ENCODE measurements at places on chromosomes 2 and 18.

DNA sequence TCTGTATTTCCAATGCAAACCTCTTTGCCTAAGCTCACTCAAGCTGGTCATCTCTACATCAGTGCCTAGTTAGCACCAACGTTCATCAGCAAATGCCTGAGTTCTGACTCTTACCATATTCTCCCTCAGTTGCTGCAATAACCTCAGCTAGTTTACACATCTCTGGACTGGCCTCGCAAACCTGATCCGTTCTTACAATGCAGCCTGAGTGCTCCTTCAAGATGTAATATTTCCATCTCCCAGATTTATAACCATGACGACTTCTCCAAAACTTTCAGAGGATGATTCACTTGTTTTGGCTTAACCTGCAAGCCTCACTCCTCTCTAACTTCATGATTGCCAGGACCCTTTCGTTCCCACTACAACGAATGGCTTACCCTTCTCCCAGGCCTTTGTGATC is 69.7 kb downstream of the DIPK1C start:
- no peak for DNase-seq

DNA sequence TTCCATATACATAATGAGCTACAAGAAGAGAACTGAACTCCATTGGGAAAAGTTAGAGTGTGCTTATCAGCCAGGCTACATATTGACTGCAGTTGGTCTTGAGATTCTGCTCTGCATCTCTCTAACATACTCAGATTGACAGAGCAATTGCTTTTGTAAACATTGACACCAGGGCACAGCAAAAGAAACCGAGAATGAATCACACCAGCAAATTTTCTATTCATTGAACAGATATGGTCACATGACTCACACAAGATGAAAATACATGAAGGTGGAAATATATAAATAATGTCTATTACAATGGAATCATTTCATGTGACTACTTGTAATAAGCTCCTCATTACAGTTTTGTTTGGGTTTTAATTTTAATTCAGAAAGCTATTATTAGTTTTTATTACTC is 691.9 kb upstream of the TMEFF2 start:
- DNase-seq, result no peak

DNA sequence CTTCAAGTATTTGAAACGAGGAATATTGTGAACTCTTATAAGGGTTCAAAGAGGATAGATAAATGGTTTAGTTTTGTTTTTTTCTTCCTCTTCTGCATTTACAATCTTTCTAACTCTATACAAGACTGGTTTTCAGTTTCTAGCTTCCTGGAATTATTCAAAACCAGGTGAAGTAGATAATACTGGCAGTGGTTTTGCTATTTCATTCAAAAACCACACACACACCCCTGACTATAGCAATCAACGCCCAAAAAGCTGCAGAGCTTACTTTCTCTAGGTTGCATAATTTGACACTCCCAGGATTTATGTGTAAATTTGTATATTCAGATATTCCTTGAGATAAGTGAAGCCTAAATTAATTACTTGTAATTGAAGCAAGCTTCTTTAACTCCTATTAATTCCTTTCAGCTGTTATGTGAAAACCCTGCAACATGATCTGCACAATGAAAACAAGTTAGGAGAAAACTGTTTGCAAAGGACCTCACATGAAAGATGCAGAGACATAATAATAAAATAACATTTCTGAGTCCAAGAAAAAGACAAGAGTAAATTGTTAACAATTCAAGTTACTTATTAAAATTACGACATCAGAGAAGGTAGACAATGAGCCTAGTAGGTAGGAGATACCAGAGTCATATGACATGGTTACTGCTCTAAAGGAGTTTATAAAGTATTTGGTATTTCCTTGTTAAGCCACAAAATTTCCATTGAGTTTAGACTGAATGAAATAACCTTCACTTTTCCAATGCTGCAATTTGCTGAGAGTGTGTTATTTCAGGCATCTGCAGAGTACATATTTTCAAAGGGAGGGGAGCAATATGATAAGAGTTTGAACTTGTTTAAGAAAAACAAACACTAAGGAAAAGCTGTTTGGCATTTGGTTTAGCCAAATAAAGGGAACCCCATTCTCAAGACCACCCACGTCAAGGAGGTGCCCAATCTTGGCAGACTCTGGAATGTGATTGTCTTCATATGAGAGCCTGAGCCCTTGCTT is 1.6 kb upstream of the NFE2L2 start:
- peak; percentile 59 for DNase-seq

DNA sequence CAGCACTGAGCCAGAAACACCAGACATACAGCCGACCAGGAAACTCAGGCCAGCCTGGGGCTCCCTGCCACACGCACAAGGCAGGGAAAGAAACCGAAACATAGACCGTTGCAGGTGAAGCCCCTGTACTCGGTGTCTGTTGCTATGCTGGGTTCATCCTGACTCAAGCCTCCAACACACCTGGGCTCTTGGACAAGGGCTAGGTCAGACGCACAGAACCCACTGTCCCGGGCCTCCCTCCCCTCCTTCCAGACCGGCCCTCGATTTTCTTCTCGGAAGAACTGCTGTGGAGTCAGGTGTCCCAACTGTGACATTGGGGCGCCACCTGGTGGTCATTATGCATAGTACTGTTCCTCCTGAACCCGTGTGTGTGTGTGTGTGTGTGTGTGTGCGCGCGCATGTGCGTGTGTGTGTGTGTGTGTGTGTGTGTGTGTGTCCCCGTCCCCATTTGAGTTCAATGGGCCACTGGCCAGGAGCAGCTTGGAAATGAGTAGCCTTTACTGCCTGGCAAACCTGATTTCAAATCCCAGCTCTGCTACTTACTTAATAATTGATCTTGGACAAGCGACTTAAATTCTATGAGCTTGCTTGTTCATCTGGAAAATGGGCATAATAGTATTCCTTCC is 55.4 kb upstream of the GLI2 start:
- peak; percentile 71 for DNase-seq

DNA sequence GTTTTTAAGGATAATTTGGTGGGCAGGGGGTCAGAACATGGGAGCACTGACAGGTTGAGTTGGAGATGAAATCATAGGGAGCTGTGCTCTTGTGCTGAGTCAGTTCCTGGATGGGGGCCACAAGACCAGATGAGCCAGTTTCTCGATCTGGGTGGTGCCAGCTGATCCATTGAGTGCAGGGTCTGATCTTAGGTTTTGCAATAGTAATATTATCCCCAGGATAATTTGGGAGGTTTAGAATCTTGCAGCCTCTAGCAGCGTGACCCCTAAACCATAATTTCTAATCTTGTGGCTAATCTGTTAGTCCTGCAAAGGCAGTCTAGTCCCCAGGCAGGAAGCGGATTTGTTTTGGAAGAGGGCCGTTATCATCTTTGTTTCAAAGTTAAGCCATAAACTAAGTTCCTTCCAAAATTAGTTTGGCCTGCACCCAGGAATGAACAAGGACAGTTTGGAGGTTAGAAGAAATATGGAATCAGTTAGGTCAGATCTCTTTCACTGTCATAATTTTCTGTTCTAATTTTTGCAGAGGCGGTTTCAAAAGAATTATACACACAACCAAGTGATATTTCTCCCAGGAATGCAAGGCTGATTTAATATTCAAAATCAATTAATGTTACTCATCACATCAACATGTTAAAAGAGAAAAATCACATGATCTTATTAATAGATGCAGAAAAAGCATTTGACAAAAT is 23.0 kb downstream of the DBI start:
- no peak for DNase-seq

DNA sequence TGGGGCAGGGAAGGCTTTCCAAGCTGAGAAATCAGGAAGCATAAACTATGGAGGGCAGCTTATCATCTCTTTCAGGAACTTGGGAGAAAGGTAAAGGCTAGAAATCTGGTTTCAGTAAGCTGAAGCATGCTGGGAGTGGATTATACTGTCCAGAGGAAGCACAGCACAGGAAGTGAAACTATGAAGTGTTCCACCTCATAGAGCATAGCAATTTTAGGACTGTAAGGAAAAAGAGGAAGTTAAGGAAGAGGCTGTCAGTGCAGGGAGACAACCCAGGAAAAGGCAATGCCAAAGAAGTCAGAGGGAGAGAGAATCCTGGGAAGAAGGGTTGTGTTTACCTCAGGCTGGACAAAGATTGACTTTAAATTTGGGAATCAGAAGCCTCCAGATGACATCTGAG is 51.9 kb downstream of the EFEMP1 start:
- DNase-seq, result no peak

GRCh38 chr2:74544634-74545033 is 9.1 kb downstream of the LOXL3 start:
- DNase-seq, result no peak

GRCh38 chr2:238295144-238296112 is 7.0 kb upstream of the PER2 start:
- no peak for DNase-seq

GRCh38 chr18:13628211-13628610 is 98.1 kb downstream of the FAM210A start:
- peak; percentile 83 for DNase-seq

- peak; percentile 16 for DNase-seq
Observed at GRCh38 chr2:202267495-202267894, 1.9 kb downstream of the NOP58 start.

DNA sequence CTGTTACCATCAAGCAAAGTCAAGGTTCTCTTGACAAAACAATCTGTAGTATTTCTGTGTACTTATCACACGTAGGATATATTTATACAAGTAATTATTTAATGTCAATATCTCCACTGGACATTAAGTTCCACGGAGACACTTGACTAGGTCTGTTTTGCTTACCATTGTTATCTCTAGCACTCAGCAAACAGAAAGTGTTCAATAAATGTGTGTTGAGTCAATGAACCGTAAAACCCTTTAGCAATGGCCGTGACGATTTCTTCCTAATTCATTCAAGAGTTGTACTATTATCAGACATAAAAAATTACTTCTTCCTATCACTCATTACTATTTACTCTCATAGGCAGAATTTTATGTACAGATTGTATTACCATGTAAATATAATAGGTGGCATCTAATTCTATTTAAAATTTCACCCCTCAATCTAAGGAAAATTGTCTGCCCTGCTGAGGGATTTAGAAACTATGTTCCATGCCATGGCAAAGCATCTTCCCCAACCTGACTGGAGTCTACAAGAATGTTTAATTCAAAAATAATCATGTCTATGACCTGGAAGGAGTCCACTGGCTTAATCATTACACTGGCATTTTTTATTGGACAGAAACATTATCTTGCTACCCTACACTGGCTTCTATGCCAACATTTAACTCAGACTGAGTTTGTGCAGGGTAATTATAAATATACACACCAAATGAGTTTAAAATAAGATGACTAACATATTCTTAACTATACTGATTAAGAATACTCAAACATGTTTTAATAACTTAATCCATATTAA is 301.9 kb downstream of the ZEB2 start:
- no peak for DNase-seq

DNA sequence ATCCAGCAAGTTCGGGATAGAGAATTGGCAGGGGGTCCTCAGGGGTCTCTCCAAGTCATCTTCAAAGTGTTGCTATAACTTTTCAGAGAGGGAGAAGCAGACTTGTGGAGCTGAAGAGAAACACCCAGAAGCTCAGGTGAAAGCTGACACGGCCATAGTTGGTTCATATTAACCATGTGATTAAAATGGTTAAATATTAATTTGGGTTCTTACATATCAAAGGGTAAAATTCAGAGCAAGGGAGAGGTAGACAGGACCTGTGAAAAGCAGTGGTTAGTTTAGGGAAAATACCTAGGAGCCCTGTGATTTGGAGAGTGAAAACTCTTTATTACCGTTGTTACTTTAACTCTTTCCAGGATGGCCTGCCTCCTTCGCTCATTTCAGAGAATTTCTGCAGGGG is at the start of gene UGT1A6:
Gene UGT1A6 (plus strand): TSS at position 243 of the 400 bp plus-strand sequence. CDS start 115 bp downstream, at position 358.
- no peak for DNase-seq

- no peak for DNase-seq
Observed at GRCh38 chr2:83650161-83650560, 808.9 kb downstream of the SUCLG1 start.

DNA sequence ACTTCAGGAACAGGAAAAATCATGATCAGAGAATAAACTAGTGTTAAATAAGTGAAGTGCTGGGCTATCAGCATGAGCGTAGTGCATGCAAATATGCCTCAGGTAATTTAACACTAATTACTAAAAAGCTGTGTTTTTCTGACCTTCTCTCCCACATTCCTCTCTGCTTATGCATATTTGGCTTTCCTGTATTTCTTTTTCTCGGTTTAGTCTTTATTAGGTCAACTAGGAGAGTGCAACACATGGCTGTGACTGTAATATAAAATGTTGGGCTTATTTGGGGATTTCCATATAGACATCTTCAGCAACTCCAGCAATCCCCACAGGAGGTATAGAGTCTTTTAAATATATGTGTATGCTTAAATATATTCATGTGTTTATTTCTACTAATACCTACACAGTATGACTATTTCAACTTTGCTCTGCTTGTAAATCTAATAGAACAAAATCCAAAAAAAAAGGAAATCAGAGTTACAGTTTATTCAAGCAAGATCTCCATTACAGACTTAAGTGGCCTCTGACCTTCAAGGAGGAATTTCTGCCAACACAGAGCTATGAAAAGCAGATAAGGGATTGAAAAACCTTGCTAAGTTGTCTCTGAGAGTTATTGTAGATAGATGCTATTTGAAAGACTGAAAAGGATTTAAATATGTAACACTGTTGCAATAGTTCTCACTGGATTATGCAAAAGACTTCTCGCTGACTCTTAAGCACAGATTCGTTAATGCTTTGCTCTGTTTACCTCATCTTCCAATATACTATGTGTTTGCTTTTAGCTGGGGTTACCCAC is 359.5 kb upstream of the RGPD4 start:
- no peak for DNase-seq

DNA sequence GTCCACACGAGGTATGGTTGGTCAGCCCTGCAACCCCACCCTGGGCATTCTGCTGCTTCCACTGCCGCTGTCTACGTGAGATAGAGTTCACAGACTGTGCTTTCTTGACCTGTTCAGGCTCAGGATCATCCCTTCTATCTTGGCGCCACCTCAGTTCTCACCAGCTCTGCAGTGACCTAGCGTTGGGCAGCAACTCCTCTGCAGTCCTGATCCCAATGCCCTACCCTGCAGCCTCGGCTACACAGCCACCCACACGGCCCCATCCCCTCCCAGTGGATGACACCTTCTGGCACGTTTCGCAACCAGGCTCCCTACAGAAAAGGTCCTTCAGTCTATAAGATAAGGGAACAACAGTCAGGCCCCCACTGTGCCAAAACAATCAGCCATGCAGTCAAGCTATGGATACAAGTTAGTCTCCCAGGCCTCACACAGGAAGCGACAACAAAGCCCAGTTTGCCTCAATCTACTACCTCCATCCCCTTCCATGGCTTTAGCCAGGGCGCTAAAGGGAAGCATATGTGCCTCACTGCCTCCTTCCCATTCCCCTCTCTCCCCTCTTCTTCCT is 317.9 kb upstream of the PKDCC start:
- DNase-seq, result no peak

DNA sequence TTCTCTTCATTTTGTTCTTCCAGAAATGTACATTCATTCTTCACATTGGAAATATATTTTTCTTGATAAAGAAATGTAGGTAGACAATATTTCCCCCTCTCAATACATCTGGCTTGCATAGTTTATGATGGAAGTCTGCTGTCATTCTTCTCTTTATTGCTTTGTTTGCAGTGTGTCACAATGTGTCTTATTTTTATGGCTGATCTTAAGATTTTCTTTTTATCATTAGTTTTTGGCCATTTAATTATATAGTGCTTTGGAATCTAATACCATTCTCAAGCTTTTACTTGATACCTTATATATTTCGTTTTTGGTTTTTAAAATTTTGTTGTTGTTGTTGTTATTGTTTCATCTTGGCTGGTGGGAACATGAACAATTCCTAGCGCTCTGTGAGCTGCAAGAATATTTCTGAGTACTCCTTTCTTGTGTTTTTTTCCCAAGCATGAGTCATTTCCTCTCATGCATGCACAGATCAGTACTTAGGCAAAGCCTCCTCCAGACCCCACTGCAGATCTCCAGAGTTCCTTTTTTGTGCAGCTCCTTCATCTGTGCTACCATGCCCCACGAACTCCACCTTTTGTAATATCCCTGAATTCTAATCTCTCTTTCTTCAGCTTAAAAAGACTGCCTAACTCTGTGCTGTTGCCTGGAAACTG is 13.7 kb upstream of the MMADHC start:
- DNase-seq, result no peak

Measured in Jurkat, Clone E6-1 (cell line).